ENCODE measurements at places on chromosomes 4 and X.

DNA sequence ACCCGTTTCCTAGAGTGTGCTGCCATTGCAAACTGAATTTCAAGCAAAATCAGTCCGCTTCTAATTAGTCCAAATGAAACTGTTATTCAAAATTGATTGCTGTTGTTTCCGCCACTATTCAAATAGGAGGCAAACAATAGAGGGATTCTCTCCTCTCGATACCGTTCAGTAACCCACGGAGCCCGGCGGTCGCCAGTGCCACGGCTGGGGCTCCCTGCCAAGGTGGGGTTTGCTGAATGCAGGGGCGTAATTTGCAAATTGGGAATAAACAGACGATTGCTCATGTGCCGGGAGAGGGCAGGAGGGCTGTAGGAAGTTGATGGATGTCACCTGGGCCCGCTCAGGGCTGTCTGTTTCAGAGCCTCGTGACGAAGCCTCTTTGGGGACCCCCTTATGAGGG, 8.8 kb downstream of the ADRA2C start:
- no peak for DNase-seq

DNA sequence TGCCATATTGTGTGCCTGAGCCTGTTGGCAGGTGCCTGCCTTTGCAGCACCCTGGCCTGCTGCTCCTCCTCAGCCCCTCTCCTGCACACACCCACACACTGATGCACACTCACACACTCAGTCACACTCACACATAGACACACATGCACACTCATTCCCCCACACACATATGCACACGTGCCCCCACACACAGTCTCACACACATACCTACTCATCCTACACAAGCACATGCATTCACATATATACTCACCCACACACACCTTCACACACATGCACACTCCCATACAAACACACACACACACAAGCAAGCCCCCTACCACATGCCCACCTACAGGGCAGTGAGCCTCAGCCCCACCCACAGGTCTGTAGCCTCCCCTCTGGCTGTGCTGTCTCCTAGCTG, 245.0 kb downstream of the EVC2 start:
- no peak for DNase-seq

DNA sequence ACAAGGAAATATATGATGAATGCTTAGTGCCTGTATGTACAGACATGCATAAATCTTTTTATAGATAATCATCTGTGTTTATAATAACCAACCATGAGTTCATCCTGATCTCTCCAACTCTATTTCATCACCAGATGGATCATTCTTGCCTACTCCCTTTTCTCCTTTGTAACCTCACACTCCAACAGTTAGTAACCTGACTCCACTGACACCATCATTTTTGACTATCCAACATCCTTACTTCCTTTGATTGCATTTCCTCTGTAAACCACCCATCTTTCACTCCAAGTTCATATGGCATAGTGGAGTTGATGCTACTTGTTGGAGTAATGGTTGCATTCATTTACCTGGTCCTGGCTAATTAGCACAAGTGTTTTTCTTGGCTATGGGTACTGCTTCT, 170.6 kb downstream of the ZNF330 start:
- DNase-seq: no peak

GRCh38 chrX:81708487-81708886, 506.6 kb downstream of the SH3BGRL start:
- no peak for DNase-seq

DNA sequence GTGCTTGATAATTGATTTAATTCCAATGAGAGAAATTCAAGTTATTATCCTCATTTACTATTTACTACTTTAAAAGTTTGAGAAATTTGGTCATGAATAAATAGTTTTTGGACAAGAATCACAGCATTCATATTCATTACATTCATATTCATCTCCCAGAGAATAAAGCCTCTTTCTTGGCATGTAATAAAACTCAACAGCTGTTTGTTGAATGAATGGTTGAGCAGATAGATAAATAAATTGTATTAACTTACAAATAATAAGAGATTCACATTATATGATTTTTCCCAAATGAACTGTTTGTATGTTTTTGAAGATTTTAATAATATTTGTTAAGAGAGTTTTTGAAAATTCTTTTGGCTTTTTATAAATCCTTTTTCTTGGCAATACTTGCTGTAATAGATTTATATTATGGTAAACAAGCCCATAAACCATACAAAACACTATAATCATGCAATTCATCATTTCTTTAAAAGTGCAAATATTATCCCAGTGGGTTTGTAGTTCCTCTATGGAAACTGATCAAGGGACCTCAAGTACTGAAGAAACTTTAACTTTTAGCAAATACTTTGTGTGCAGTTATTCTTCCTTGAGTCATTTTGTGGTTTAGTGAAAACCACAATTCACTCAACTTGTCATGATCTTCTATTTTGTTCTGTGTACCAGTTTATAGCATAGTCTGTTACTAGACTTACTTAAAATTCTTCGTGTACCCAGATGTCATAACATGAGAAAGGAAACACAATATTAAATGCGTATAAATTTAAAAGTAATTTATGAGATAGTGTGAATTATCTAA, 371.8 kb downstream of the ADGRL3 start:
- DNase-seq: peak; percentile 3

DNA sequence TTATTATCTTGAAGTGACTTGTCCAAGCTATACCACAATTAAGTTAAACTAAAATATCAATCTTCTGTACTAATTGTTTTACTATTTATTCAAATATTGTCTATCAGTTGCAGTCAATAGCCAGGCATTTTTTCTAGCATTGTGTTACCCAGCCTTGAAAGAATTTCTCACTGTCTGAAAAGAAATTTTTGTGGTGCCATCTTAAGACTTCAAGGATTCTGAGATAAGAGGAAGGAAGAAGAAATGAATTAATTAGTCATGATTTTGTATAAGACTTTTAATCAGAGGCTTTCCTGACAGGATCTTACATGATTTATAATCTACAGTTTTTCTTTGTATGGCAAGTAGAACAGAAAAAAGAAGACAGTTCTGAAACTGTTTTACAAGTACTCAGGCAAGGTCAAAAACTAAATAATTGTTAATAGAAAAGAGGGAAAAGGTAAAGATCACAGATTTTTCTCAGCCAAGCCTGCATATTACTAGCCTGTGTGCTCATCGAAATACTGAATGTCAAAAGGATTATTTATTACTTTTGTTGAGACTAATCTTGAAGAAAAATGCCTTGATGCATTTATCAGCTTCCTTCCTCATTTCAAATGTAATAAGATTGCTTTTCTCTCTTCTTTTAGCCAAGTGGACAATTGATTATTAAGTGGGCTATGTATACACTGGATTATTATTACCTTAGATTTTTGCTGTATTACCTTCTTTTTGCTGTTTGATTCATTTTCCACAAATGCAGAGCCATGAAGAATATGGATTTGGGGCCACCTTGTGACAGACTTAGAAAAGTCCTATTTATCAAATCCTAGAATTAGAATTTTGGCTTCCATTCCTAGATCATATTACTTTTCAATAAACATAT, 53.8 kb downstream of the CXCL1 start:
- DNase-seq: peak; percentile 7

- no peak for DNase-seq
Observed at GRCh38 chrX:106249706-106250379, 81.7 kb downstream of the PWWP3B start.

- DNase-seq: no peak
Observed at GRCh38 chrX:45788315-45788714, 587.6 kb upstream of the DIPK2B start.

DNA sequence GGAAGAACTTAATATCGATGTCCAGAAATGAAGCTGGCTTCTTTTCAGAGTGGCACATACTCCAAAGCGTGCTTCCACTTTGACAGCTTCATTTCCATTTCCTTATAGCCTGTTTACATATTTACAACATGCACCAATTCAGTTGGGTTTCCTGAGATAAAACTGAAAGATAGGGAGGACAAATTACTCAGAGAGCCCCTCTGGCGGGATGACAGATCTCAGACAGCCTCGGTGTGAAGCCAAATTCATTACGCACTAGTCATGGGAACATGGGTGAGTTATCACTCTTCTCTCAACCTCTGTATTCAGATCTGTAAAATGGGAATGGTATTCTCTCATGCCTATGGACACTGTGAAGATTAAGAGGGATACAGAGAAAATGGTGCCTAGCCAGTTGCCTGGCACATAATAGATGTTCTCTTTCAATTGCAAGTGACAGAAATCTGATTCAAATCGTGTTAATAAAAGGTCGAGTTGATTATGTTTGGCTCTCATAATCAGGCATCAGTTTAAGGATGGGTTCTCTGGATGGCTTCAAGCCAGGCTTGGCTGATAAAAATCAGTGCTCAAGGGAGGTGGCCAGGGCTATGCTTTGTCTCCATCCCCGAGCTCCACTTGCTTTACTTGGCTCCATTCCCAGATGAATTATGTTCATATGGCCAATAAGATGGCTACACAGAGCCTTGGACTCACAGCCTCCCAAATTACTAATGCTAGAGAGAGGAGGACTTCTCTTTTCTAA, 132.2 kb upstream of the C1QTNF7 start:
- DNase-seq: no peak

DNA sequence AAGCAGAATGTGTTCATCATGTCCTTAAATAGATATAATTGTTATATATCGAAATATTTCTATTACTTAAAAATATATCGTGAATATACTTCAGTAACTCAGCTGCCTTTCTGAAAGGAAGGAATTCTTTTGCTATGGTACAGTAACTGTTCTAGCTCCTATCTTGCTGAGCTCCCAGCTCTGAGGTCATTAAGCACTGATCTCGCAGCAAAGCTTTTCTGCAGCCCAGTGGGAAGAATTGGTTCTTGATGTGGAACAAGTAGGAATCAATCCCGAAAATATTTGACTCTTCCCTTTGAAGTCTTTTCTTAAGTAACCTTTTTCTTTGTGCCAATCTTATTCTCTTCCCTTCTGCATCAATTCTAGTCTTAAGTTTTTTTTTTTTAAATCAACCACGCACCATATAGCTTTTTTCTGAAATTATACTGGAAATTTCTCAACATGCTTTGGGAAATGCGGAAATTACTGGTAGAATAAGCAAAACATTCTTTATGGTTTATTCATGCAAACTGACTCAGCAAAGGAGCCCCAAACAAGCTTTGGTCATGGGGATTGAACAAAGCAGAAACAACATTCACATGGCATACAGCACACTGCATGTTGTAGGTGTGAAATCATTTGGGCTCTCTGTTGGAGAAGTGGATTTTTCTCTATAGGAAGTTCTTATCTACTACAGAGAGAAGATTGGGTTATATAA, 428.9 kb upstream of the GNPDA2 start:
- DNase-seq: no peak

DNA sequence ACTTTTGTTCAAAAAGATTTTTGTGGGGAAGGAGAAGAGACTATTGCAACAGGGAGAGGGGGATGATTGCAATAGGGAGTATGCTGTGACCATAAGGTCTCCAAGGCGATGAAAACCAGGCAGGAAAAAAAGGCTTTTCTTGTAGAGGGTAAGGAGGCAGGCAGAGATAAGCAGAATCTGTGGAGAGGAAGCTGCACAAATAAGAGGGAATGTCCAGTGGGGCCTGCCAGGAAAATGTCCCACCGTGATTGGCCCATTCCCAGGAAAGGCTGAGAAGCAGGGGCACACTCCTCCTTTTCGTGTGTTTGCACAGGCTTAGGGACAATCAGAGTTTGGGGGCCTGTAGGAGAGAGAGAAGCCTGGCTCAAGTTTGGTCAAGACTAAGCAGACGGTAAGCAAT, 29.1 kb downstream of the SPACA5 start:
- no peak for DNase-seq

DNA sequence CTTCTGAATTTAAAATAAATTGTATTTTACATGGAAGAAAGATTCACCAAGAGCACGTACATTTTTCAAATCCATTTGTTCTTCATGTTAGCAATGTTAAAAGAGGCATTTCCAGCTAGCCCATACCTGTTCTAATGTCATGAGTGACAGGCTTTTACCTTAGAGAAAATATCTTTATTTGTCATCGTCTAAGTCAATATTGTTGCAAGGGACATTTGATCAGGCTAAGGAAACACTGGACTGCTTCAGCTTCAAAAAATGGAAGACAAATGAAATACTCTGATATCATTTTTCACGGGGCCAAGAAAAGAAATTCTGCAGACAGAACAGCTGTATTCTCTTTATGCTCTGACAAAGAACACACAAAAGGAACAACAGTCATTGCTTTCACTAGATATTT, 207.7 kb downstream of the RCHY1 start:
- DNase-seq: no peak

- peak; percentile 38 for DNase-seq
Observed at GRCh38 chr4:70691661-70692060, 3.3 kb downstream of the UTP3 start.

- DNase-seq: no peak
Observed at GRCh38 chr4:155624478-155624877, 42.2 kb upstream of the GUCY1A1 start.

- DNase-seq: no peak
Observed at GRCh38 chr4:133178956-133179355, 29.9 kb downstream of the PCDH10 start.

DNA sequence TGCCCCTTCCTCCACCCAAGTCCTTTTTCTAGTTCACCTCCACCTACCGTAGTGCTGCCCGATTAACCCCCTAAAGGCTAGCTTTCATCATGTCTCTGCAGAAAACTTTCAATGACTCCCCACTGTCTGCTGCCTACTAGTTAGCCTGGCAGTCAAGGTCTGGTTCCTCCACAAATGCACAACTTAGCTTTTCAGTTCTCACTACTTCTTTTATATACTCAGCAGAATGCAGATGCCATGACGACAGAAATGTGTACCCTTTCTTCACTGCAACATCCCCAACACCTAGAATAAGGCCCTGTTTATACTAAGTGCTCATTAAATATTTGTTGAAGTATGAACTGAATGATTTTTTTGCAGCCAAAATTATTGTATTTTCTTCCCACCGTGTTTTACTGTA, 30.9 kb upstream of the RASGEF1B start:
- DNase-seq: no peak

DNA sequence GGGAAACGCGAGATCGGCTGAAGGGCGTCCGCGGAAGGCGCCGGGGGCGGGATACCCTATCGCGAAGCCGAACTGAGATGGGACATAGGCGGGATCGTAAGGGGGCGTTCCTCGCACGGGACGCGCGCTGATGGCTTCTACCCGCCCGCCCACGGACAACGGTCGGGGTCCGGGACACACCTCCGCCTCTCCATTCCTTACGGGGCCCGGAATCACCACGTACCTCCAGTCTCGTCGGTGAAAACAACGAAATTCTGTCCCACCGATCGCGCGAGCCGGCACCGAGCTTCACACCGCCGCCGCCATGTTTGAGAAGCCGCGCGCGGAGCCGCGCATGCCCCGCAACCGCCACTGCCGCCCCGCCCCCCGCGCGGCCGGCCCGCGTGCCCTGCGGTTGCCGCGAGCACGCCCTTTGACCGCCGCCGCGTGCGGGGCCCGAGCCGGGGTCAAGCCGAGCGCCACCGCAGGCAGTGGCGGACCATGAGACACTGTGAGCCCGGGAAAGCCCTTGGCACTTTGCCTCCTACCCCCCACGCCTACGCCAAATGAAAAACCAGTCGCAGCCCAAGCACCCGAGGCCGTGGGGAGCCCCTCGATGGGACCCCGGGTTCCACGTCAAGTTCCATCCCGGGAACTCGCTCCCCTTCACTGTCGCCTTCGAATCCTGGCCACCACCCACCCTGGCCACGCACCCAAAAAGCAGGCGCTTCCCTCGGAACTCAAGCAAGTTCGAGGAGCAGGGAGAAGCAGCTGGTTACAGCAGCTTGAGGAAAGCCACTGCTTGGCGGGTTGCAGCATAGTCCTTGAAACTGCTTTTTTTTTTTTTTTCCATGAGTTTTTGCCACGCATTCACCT, at the start of gene SCML2:
SCML2 (minus strand) TSS at position 320 of the 855 bp plus-strand sequence. CDS start 20,617 bp downstream, outside the sequence.
- DNase-seq: peak; percentile 65

All from KBM-7 (cell line).